ENCODE measurements at places on chromosomes 7 and 10.

GRCh38 chr7:36372156-36372555, 17.5 kb upstream of the ANLN start:
- DNase-seq, result no peak

DNA sequence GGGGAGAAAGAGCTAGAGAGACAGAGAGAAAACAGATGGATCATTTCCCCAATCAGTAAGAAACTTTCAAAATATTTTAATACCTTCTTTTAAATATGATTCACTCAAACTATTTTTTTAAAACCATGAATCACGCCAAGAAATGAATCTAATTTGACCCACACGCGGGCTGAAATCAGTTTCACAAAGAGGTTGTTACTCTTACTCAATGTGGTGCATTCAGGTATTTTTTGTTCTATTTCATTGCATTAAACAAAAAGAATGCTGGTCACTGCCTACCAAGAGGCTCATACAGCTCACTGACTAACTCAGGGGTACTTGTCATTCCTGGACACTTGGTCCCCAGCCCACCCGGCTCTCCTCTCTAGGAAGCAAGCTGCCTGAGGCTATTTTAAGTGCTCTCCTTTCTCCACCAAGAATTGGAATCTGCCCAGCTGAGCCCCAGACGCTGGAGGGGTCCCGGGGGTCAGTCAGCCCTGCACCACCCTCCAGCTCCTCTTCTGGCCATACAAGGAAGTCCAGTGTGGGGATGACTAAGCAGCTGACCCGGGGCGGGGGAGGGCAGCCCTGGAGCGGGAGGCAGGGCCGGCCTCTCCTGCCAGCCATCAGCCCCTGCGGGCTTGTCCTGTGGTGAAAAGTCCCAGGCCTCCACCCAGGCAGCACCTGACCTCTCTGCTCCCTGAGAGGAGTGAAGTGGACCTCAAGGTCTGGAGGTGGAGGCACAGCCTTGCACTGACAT, 21.7 kb upstream of the PFKP start:
- DNase-seq, result no peak

DNA sequence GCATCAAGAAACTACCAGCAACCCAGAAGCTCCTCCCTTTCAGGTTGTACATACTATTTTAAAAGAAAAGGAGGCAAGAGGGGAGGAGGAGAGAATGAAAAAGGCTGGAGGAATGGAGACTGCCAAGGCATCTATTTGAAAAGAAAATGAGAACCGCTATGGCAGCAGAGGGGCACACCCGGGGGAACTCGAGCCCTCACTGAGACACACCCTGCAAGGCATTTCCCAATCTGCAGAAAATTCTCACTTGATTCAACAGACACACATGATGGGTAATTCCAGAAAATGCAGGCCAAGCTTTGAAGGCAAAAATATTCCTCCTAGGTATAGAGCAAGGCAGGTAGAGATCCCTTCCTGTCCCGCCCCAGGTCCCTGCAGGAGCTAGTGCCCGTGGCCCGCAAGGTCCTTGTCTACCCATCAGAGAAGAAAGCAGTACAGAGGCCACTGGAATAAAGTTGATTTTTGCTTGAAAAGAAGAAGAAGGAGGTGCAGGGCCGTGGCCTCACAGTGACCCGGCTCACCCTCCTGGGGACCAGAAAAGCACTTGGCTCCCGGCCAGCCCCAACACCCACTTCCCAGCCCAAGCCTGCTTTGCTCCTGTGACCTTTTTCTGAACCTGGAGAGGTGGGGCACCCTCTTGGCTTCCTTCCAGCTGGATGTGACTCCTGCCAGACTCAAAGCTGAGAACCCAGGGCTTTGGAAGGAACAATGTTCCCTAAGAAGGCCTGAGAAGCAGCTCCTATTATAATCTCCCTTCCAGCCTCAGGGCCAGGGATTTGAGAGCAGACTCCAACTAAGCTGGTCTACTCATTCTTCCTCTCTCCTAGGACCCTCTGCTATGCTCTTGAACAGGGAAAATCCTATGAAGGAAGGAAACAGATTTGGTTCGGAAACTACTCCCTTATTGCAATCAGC, 6.2 kb upstream of the PIK3CG start:
- peak; percentile 10 for DNase-seq

- peak; percentile 79 for DNase-seq
These were observed 5.3 kb upstream of the PRKRIP1 start for GRCh38 chr7:102390697-102391484.

DNA sequence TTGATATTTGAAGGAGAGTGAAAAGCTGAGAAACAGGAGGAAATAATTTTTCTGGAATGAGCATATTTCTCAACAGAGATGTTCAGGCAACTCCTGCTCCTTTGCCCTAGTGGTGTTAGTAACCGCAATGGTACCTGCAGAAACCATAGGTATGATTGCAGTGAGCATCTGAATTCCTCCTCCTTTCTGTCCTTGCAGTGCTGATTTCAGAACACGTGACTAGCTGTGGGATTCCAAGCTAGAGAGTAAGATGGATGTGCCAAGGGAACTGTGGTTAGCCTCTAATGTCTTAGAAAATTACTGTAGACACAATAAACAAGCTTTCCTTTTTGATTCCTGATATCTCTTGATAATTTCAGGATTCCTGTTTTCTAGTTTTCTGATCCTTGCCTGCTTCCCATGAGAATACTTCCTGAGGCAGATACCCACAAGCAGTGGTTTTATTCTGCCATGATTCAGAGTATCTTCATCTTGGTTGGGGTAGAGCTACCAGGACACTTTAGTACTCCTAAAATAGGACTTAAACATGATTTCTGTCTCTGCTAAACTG, 27.5 kb downstream of the LRGUK start:
- no peak for DNase-seq

- no peak for DNase-seq
These were observed 63.9 kb downstream of the VOPP1 start for GRCh38 chr7:55508221-55509011.
